ENCODE measurements at places on chromosomes 4 and X.

- DNase-seq, result no peak
Measured at GRCh38 chr4:183757060-183757459, 98.0 kb downstream of the TRAPPC11 start.

GRCh38 chr4:17763416-17763815 is 18.0 kb downstream of the FAM184B start:
- no peak for DNase-seq

GRCh38 chrX:54602563-54602962 is 72.5 kb downstream of the GNL3L start:
- no peak for DNase-seq

DNA sequence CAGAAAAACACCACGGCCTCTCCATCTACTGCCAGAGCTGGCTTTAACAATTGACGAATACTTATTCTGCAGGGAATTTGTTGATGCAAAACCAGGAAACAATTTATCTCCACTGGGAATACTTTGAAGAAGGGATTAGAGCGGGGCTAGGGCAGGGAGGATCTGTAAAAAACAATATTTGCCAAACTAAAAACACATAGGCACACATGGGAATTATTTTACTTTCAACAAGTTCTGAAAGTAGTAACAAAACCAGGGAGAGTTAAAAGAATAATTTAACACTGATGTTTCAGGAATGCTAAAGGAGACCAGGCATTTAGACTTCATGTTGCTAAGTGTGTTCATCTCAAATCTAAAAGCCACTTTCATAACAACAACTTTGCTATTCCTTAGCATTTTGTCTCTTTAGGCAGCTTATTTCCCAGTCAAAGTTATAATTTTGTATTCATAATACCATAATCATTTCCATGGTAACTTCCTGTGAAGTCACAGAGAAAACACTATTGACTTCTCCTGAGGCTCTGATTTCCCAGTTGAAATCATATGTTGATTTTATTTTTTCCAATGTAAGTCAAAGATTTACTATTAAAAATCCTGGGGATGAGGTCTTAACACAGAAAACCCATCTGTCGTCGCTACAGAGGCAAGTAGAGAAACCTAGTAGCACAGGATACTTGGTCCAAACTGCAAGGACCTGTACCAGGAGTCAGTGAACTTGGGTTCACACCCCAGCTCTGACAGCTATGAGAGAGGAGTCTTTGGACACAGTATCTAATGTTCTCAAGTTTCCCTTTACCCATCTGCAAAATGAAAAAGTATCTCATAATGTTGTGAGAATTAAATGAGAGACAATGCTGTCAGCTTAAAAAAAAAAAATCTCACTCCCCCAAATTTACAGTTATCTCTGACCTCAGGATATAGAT is 69.3 kb downstream of the SH3RF1 start:
- peak; percentile 39 for DNase-seq

DNA sequence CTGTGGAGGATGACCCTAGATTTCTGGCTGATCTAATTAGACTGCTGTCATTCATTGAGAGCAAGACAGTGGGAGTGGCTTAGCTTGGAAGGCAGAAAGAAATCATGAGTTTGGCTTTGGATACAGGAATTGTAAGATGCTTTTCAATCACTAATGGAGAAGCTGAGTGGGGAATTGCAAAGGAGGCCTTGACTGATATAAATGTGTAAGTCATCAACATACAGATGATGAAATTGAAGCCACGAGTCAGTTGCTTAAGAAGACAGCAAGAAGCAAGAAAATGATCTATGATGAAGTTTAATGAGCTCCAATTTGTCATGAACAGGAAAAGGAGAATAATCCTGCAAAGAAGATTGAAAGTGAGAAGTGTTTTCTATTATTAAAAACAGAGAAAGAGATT is 136.7 kb upstream of the C1QTNF7 start:
- DNase-seq, result no peak

GRCh38 chr4:103018391-103019307 is 856 bp downstream of the SLC9B1 start:
- no peak for DNase-seq

DNA sequence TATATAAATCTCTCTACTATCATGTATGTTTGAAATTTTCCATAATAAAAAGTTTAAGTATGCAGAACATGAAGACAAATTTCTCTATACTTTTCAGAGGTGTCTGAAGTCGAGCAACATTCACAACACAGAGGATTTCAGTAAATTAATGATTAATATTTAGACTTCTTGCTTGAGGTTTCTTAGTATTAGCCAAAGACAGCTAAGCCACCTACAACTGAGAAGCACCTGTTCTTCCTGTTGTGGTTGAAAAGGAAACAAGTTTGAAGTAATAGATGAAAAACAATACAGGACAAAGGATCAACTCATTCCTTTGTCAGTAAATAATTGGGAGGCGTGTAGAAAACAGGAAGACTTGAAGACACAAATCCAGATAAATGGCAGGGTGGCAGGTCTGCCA is 21.1 kb downstream of the SCML1 start:
- no peak for DNase-seq

DNA sequence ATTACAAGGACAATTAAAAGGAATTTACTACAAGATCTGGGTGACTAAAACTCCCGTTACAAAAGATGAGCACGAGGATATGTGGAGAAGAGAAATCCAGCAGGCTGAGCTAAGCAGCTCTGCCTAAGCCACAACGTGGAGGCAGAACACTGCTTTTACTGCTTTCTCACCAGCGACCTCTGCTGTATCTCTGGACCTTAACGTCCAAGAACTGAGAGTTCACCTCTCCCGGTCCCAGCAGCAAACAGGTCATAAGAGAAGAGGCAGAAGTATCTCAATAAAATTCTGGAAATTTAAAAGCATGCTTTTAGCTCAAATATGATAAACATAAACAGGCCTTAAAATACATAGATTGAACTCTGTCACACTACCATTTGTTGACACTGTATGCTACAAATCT is 81.0 kb downstream of the ADGRA3 start:
- DNase-seq, result peak; percentile 14

GRCh38 chrX:52874661-52875060 is 6.8 kb upstream of the XAGE3 start:
- no peak for DNase-seq

GRCh38 chr4:172692701-172693100 is 475.9 kb upstream of the GALNT7 start:
- DNase-seq, result no peak

DNA sequence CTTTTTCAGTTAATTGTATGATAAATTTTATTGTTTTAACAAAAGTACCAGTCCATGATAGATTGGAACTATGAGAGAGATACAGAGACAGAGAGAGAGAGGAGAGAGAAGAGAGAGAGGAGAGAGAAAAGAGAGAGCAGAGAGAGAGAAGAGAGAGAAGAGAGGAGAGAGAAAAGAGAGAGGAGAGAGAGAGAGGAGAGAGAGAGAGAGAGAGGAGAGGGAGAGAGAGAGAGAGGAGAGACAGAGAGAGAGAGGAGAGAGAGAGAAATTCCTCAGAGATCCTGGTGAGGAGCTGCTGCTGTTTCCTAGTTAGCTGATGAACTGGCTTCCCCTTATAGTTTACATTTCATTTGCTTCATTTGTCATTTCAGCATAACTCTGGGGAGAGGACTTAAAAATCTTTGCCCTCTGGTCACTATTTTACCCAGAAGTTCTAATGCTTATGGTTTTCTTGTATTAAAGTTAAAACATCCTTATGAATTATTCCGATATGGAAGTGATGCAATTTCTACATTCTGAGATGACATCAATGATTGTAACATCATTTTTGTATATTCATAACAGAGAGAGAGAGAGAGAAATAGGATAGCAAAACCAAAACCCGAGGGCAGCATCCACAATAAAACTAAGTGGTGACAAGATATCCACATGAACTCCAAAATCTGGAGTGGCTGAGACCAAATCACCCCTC is 10.8 kb downstream of the CTAG1A start:
- DNase-seq, result no peak

GRCh38 chr4:39713691-39714090 is 15.8 kb downstream of the UBE2K start:
- no peak for DNase-seq

- no peak for DNase-seq
Measured at GRCh38 chr4:19703391-19703790, 548.3 kb upstream of the SLIT2 start.

- no peak for DNase-seq
Measured at GRCh38 chrX:153882086-153882498, 3.9 kb downstream of the L1CAM start.

DNA sequence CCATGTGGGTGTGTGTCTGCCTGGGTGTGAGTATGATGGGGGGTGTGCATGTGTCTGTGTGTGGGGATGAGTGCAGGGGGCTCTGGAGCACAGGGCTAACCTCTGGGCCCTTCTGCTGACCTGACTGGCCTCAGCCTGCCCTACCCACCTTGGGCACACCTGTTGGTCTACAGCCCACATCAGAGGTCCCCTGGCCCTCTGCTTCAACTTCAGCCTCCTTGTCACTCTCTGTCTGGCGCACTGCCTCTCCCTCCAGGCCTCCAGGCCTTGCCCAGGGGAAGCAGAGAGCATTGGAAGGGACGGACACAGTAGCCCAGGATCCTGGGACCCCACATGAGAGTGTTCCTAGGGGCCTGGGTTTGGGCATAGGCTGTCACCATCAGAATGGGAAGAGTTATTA is 115.4 kb downstream of the EFNB1 start:
- DNase-seq, result no peak

DNA sequence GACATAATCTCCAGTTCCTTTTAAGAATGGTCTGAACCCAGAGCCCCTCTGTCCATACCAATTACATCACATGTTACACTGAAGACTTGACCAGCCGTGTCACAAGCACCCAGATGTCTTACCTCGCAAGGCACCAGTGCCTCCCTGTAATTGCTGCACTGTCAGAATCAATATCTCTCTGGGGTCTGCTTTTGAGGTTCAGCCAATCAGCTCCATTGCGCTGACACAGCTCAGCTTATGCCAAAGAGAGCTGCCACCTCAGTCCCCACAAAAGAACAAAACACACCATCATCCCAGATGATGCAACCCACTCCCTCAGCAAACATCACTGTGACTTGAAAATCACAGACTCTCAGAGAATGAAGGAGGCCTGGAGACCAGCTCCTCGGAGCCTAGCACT is 82.5 kb upstream of the SORBS2 start:
- no peak for DNase-seq
